ENCODE measurements at places on chromosomes 2 and 18.

- no peak for DNase-seq
These were observed 16.3 kb downstream of the VPS4B start for GRCh38 chr18:63405986-63406385.

DNA sequence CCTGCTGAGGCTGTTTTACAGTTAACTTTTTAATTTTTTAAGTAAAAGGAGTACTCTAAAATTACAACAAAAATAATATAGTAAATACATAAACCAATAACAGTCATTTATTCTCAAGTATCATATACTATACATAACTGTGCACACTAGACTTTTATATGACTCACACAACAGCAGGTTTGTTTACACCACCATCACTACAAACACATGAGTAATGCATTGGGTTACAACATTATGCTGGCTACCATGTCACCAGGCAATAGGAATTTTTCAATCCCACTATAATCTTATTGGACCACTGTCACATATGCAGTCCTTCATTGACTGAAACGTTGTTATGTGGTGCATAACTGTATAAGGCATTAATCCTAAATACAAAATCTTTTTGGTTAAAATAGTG is 42.5 kb downstream of the RASGRP3 start:
- DNase-seq: no peak

DNA sequence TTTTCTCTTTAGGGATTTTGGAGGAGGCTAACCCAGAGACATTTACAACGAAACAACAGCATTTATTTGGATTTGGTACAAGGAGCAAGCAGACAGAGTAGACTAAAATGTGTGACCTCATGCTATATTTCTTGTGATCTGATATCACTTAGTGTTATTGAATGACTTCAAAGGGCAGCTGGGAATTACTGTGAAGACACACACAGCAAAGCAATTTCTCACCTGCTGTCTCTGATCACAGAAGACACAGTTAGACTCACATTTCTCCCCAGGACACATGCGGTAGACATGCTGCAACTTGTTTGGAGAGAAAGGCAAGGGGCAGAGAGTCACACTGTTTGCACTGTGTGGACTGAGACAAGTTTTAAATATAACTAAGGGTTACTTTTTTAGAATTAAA is 67.5 kb downstream of the LTBP1 start:
- DNase-seq: no peak

GRCh38 chr2:164899121-164899520 is 56.2 kb downstream of the SLC38A11 start:
- DNase-seq: no peak

GRCh38 chr2:2867397-2867979 is 510.1 kb downstream of the EIPR1 start:
- DNase-seq: no peak

DNA sequence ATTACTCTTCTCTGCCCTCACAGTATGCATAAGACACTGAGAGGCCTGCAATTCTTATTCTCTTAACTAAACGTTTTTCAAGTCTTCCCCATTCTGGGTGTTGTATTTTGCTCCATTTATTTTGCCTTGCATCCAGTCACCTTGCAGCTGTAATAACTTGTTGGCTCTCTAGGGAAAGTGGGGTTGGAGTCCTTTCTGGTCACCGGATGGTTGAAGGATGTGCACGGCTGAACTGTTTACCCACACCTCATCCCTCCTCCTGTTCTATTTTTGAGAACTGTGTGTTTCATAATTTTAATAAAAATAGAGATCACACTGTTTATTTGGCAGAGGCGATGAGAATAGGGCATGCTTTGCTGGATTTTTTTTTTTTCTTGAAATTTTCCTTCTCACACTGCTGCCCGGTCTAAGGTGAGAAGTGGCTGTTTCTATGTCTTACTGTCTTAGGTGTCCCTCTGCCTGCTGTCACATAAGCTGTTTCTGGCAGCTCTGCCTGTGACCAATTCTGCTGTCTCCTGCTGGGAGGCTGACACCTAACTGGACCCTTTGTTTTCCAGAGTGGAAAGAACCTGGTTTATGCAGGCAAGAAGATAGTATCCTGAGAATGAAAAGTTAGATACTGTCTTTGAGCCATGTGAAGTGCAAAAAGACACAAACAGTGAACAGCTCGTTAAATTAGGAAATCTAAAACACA is 342.6 kb downstream of the DPP10 start:
- DNase-seq: no peak

Data from skeletal muscle cell (primary cell).